ENCODE measurements at places on chromosomes 1 and 21.

DNA sequence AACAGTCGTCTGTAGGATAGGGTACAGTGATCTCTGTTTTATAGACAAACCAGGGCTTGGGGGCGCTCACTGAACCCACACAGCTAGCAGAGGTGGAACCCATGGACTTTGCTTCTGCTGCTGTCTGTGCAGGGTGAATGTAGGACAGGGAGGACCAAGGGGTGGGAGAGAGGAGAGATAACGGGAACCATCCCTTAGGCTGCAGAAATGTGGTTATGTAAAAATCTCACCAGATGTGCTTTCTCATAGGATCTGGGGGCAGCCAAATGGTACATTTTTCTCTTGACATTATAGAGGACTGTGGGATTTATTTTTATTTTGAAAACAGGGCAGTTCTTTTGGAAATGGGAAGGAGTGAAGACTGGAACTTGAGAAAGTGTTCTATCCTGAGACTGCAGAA is 8.7 kb downstream of the NFASC start:
- no peak for DNase-seq

DNA sequence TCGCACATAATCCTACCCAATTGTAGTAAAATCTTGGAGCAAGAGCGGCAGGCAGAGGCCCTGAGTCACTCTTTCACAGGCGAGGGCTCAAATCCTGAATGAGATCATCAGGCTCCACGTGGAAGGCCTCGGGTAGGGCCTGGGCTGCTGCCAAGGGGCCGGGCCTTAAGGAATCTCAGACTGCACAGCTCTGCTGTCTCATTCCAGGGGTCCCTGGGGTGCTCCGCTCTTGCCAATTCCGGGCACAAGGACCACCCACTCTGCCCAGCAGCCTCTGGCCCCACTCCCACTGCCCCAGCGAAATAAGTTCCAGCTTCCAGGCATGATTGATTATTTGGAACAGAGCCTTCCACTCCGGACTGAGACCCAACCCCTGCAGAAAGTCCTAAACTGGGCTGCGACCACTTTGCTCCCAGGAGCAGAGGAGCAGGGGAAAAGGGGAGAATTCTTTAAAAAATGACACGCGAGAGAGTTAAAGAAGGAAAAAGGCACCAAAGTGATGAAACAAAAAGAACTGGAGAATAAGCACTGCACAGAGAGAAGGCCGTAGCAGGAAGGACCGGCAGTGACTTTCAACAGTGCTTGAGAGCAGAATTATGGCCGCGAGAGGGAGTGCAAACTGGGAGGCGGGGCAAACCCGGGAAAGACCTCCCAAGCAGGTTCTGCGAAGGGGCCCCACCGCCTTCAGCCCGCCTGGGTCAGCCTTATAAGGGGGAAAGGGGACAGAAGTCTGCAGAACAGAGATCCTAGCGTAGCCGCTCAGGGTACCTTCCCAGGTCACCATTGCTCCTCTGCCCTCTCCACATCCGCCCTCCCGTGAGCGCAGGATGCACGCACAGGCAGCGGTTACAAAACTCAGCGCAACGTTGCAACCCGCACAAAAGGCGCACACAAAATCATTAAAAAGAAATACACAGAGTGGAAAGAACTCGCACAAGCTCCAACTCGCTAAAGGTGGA is 2.0 kb downstream of the ADAMTS1 start:
- no peak for DNase-seq

GRCh38 chr1:159921700-159922504 is 3.4 kb downstream of the TAGLN2 start:
- DNase-seq, result peak; percentile 51

- DNase-seq, result no peak
These were observed 4.3 kb downstream of the MAN1A2 start for GRCh38 chr1:117371441-117372151.

- DNase-seq, result peak; percentile 24
These were observed 89.0 kb downstream of the URB2 start for GRCh38 chr1:229714964-229715603.

GRCh38 chr21:45853703-45854342 is 127.7 kb upstream of the COL6A1 start:
- DNase-seq, result no peak

GRCh38 chr1:30984991-30985503 is 76.5 kb upstream of the SDC3 start:
- DNase-seq, result no peak

DNA sequence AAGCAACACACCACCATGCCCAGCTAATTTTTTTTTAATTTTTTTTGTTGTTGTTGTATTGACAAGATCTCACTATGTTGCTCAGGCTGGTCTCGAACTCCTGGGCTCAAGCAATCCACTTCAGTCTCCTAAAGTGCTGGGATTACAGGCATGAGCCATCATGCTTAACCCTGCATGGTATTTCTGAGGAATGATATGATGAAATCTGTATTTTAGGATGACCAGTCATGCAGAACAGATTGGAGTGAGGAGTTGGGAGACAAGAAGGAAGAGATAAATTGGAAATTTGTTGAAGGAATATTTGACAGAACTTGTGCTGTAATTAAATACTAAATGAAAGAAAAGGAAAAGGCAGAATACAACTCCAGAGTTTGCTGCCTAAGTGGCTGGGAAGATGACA is 4.7 kb upstream of the NDUFS5 start:
- DNase-seq, result no peak

DNA sequence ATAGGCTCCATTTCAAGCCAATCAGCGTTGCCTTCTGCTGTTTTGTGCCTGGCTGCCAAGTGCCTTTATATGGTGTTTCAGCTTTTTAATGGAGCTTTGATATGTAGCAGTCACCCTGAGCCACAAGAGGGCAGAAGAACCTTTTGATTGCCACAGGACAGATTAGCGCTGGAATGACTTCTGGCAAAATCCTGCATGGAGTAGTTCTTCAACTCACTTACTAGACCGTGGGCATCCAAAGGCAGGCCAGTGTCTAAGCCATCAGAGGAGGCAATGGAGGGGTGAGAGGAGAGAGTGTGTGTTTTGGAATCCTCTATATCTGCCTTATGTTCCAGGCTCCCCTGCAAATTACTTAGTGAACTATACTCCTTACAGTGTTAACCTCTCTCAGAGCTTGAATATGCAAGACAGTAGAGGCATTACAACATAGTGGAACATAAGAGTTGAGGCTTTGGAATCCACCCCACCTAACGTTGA is 56.2 kb downstream of the ST3GAL3 start:
- DNase-seq, result peak; percentile 18

DNA sequence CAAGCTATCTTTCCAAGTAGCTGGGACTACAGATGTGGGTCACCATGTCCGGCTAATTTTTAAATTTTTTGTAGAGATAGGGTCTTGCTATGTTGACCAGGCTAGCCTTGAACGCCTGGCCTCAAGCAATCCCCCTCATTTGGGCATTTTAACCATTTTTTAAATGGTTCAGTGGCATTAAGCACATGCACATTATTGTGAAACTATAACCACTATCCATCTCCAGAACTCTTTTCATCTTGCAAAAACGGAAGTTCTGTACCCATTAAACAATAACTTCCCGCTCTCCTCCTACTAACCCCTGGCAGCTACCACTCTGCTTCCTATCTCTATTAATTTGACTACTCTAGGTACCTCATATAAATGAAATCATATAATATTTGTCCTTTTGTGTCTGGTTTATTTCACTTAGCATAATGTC is 4.8 kb upstream of the IL6R start:
- DNase-seq, result no peak

DNA sequence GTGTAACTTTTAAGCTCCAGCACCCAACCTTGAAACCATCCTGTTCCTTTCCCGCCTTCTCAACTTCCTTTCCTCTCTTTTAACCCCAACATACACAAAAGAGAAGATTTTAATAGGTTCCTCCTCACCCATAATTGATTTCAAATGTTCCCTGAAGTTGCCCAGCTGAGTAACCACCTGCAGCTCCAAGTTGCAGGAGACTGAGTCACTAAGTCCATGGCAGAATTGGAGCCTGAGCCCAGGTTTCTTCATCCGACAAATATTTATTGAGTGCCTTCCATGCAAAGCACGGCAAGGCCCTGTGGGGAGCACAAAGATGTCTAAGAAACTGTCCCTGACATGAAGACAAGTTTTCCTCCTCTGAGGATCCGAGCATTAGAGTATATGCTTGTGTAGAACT is 97.7 kb downstream of the PAPPA2 start:
- DNase-seq, result no peak

DNA sequence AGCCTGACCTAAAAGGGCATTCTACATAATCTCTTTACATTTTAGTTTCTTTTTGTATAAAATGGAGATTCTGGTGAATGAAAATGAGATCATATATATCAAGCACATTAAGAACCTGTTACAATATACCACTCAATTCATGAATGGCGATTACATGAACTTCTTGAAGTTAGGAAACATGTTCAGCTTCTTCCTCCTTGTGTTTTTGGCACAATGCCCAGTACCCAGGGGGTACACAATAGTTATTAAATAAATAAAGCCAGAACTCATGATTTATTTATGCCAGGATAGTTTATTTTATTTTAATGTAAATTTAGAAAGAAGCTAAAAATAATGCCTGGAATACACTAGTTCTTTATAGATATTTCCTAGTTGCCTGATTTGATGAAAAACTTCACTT is 186.0 kb upstream of the PTGFR start:
- no peak for DNase-seq

GRCh38 chr1:15584489-15585363 is at the start of gene AGMAT:
Gene AGMAT (minus strand): TSS chr1:15585051. CDS start chr1:15584967, 84 bp downstream.
- peak; percentile 64 for DNase-seq

DNA sequence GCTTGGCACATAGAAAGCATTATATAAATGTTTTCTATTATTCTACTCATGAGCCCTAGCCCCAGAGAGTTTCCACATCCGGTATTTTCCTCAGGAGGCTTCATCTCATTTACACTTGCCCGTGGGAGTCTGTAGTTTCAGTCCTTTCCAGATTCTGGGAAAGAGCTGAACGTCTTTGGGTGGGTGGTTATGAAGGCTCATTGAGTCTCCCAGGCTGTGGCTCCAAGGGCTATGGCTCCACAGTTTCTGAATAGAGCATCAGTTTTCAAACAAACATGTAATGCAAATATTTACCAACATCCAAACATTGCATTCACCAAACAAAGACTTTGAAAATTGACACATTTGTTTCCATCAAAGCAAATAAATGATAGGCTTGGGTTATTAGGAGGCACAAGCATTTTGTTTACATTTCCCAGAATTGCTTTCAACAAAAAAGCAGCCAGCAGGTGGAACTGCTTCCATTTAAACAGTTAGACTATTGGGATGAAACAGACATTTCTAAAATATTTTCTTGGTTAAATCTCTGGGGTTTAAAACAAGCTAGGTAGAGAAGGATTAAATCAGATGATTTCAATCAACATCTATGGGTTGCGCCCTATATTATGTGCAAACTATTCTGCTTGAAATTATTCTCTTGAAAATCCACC is 1.3 kb upstream of the LEMD1 start:
- no peak for DNase-seq

DNA sequence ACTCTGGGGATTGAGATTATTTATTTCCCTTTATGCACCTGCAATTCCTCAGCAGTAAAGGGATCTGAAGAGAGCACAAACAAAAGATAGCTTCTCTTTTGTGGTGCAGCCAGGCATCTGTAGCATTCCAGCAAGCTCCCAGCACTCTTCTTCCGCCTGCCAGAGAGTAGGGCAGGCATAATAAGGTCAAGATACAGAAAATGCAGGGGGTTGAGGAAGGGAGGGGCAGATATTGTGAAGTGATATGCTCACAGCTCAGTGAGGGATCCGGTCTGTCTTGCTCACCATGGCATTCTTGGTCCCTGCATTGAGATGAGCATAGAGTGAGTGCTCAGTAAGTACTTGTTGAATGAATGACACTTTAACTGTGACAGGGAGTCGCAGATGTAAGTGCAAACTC is 23.9 kb downstream of the FASLG start:
- no peak for DNase-seq

DNA sequence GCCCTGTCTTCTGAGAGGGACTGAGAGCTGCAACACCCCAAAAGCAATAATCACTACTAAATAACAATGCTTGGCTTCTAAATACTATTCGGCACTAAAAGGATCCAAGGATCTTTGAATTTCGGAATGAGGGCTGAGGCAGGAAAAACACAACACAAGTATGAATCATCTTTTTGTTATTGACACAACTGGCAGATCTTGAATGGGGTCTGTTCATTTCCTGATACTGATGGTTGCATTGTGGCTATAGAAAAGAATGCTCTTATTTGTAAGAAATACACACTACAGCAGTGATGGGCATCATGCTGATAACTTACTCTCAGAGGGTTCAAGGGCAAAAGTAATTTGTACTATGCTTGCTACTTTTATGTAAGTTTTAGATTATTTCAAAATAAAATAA is 149.2 kb upstream of the PLD5 start:
- no peak for DNase-seq

GRCh38 chr1:22315315-22316078 is 136.2 kb upstream of the ZBTB40 start:
- DNase-seq, result no peak

- DNase-seq, result peak; percentile 62
These were observed at the start of gene ARHGAP30 for GRCh38 chr1:161069731-161070270. Gene ARHGAP30 (minus strand): TSS chr1:161069891. CDS start chr1:161069624, 267 bp downstream.

GRCh38 chr1:187985897-187986654 is 1157.3 kb downstream of the PLA2G4A start:
- no peak for DNase-seq
